ENCODE measurements at places on chromosomes 13 and 19. TPM values are rescaled to one million over a fixed set of nuclear protein-coding genes. Genes with fewer than 3 reads are reported as not detected.

The DNAAF3 gene
- 1.1 TPM for total RNA-seq

The PROZ gene
- total RNA-seq = not detected

The SIGLEC8 gene
- total RNA-seq = 0.31 TPM

The FAM216B gene
- total RNA-seq = not detected

The POU2F2 gene
- total RNA-seq = 0.67 TPM

The NECTIN2 gene
- 51.5 TPM for total RNA-seq

The DACT3 gene
- 0.22 TPM for total RNA-seq

The IQCN gene
- total RNA-seq = 1.4 TPM

The ZNF28 gene
- 4.0 TPM for total RNA-seq

The ZNF208 gene
- 0.23 TPM for total RNA-seq

The N4BP2L1 gene
- total RNA-seq = 17.0 TPM

The KCNC3 gene
- total RNA-seq = not detected

The EDNRB gene
- total RNA-seq = 1.6 TPM

The KPNA3 gene
- total RNA-seq = 19.7 TPM

The CLDN10 gene
- not detected for total RNA-seq

The LIM2 gene
- total RNA-seq = not detected

The CDX2 gene
- not detected for total RNA-seq

The ZFP28 gene
- 4.2 TPM for total RNA-seq

The ZNF544 gene
- total RNA-seq = 53.4 TPM

The URAD gene
- total RNA-seq = not detected

The DPRX gene
- not detected for total RNA-seq

The ZNF221 gene
- 1.4 TPM for total RNA-seq

The BCAM gene
- 15.0 TPM for total RNA-seq

The ONECUT3 gene
- total RNA-seq = not detected

The CALR gene
- total RNA-seq = 577 TPM
